ENCODE measurements at places on chromosomes 12 and 14.

GRCh38 chr12:41663598-41664265, 475.6 kb downstream of the PDZRN4 start:
- no peak for DNase-seq

DNA sequence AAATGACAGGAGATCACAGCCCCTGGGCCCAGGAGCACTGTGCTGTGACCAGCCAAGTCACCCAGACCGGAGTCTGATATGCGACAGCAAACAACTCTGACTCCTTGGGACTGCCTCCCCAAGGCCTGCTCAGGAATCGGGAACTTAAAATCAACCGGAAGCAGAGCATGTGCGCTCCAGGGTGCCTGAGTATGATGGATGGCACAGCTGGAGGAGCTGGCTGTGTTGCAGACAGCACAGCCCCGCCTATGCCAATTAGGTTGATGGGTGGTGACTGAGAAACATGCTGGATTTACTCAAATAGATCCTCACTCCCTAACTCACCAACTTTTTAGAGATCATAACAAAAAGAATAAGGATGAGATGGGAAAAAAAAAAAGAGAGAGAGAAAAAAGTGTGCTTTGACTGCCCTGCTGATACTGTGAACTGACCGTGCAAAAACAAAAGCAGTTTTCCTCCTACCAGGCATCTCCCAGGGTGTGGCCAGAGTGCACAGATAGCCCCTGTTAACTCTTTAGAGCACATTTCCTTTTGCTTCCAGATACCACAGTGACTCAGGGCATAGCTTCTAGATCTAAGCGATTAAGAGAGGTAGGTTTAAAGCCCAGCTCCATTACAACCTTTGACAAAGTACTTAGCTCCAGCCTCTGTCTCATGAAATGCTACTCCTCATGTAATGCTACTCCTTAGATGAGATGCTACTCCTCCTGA, 27.4 kb upstream of the STON2 start:
- no peak for DNase-seq

- no peak for DNase-seq
Measured at GRCh38 chr12:1834186-1834925, 14.0 kb downstream of the LRTM2 start.

DNA sequence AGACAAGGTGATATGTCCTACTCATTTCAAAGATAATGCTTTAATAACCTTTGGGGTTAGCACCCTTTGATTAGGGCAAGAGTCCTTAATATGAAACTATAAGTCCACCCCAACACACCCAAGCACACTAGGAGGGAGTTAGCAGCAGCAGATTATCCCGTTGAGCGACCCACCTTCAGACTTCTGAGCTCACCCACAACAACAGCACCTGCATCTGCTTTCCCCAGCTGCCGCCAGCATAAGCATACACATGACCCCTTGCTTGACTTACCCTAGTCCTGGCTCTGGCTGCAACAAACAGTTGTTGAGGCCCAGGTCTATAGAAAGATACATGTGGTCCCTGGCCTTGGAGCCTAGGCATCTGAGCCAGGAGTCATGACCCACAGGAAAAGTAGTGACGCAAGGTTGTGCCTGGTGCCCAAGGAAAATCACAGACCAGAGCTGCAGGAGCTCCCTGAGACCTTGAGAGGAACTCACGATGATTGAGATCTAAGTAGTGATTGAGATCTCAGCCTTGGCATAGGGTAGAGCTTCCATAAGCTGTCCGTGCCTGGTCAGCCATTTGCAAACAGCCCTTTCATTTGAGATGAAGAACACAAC, 19.0 kb downstream of the ZDHHC22 start:
- DNase-seq = no peak

DNA sequence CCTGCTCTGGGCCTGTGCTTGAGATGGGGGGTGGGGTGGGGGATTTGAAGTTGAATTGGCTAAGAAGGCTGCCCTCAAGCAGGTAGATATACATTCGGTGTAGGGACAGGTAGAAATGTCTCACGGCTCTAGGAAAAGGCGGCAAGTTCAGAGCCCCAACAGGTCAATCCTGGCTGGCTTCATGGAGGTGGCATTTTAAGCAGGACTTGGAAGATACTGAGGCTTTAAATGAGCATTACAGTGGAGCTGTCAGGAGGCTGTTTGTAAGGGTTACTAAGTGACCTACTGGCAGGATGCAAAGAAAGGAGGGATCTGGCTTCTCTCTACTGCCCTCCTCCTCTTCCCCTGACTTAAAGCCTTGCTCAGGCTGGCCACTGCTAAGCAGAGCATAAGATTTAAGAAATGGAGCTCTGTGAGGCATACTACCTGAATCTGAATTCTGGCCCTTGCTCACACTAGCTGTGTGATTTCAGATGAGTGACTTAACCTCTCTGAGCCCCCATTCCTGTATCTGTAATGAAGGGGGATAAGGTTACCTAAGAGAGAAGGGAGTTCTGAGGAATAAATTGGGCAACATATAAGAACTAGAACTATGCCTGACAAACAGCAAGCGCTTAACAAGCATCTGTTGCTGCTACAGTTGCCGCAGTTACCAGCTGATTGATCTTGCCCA, 61.6 kb downstream of the SLC24A4 start:
- no peak for DNase-seq

DNA sequence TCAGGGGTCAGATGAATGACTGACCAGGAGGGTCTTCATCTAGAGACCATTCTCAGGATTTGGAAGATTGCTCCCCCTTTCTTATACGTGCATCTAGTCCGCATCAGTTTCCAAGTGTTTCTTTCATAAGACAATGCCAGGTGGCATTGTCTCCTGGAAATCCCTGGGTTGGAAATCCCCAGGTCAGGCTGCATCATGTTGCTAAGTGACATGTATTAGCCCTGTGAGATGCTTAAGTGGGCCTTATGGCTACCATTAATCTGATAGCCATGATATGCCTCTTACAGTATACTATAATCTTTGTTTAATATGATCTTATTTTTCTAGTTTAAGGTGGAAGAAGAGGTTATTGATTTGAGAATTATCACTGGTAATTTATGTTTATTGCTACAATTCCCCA, 92.8 kb downstream of the DIO3 start:
- no peak for DNase-seq
